Fibroblast of pulmonary artery (primary cell): ENCODE measurements at places on chromosomes 12 and 14.
A peak's percentile ranks its signal among the peaks of the same experiment; 100 is the strongest.

GRCh38 chr12:55392032-55392795 lies 8.1 kb upstream of the OR6C65 start:
- no peak for DNase-seq

- peak; percentile 2 for DNase-seq
Observed at GRCh38 chr12:21330682-21331253, 3.9 kb downstream of the SLCO1A2 start.

DNA sequence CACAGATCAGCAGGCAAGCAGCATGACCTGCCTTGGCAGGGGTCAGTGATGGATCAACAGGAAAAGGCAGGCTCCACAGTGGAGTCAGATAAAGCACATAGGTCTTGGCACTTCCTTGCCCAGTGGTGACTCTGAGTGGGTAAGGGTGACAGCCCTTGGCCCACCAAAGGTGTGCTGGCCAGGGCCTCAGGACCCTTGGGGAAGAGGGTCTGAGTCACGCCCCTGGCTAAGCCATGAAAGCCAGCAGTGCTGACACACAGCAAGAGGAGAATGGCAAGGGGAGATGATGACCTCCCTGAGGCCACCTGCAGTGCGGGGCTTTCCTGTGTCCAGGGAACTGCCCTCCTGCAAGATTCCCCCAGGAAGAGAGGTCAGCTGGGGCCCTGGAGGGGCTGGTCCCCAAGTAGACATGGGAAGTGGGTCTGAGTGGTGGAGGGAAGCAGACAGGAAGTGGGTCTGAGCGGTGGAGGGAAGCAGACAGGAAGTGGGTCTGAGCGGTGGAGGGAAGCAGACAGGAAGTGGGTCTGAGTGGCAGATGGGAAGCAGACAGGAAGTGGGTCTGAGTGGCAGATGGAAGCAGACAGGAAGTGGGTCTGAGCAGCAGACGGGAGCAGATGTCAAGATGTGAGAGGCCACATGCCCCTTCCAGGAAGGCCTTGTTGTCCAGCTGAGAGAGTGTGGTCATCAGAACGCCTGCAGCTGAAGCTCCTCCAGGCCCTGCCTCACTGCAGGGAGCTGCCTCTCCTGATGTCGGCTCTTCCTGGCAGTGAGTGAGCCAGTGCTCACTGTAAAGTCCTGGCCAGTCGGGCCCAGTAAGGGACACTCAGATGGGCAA lies 34.8 kb downstream of the DIO3 start:
- no peak for DNase-seq

DNA sequence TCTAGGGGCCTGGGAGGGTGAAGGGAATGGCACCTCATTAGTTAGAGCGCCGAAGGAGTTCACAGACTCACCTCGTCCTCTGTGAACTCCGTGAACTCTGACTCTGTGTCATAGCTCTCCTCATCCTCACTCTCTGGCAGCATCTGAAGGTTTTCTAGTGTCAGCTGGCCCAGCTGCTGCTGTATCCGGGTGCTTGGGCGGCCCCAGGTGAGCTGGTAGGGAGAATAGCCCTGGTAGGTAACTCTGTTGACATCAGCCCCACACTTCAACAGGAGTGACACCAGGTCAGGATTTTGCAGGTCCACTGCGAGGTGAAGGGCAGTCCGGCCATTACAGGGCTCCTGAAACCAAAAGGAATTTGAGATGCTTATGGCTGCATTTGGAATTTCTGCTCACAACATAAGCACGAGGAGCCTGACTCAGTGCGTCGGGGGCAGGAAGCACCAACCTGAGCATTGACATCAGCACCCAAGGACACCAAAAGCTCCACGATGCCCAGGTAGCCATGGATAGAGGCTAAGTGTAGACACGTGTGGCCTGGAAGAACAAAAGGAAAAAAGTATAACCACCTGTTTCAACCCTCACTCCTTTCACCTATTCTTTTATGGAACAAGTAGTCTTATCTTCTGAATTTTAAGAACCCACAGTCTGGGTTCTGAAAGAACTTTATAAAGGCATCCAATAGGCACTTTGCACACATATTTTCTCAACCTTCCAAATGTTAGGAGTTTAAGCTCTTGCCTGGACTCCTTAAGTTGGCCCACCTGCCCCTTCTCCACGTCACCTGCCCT lies 2.0 kb downstream of the NFKBIA start:
- DNase-seq = peak; percentile 29

DNA sequence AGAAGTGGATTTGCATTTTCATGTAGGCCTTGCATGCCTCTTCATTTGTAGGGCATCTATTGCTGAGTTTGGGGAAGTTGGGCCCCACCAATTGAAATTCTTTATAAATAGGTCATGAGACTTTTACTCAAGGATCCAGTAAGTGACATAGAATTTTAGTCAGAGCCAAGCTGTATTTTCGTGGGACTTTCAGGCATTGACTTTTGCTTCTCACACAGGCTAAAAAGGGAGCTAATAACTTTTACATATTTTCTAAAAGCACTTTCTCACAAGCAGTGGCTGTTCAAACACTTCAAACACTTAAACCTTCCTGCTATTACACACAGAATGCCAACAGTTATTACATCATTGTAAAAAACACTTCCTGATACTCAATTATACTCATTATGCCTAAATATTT lies 260.5 kb downstream of the MSRB3 start:
- DNase-seq = no peak

DNA sequence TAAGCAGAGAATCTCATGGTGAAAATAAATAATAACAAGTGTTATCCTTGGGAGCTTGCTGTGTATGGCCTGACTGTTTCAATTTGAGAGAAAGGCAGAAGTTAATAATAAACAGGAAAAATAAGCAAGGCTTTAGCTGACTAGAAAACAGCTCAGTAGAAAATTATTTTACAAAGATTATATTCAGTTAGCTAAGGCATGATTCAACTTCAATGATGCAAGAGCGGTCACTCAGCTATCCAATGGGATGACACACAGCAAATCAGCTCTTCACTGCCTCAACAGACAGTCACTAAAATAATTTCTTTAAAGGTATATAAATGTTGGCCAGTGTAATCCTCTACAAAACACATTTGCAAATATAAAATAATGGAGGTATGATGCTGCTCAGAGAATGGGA lies 18.6 kb downstream of the GSTZ1 start:
- peak; percentile 45 for DNase-seq

- no peak for DNase-seq
Observed at GRCh38 chr12:19412844-19413243, 26.4 kb upstream of the AEBP2 start.
